Sigmoid colon (tissue), 7 donors: ENCODE measurements at places on chromosomes 11 and 22.

DNA sequence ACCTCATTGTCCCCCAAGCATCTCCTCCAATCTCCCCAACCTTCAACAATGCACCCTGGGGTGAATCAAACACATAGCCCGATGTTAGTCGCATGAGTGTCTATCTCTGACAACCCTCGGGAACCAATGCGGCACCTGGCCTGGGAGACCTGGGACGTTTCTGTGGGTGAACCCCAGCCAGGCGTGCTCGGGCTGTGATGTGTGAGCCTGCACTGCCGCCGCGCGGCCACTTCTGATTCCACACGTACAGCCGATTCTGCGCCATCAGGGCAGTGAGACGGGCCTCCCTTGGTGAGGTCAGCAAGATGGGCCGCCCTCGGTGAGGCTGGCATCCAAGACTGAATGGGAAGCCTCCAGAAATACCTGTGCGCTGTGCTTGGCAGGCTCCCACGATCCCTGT lies 5.2 kb upstream of the H19 start:
- no peak for DNase-seq

DNA sequence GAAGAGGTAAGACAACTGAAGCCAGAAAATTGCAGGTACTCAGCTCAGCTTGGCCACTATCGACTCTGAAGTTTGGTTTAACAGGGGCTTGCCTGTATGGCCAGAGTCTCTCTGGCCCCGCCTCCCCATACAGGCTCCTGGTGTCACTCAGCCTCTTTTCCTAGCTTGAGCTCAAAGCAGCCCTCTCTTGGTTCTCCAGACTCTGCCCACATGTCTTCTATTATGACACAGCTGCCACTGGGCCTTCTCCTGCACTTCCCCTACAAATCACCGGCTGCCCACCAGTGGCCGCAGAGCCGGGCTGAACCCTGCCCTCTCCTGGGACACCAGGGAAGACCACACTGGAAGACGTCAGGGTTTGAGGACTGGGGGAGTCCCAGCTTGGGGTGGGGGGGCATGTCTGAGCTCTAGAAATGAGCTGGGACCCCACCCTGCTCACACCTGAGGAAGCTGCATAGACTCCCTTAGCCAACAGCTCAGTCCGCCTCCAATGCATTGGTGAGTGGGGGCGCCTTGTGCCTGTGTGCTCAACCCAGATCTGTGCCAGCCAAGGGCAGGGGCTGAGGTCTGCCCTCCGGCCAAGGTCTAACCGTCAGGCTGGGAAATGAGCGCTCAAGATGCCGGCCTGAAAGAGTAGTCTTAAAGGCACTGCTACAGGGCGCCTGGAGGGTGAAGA lies 94.4 kb upstream of the LMO1 start:
- DNase-seq = no peak

- DNase-seq = no peak
Measured at GRCh38 chr22:37549704-37550059, 10.6 kb upstream of the CDC42EP1 start.

DNA sequence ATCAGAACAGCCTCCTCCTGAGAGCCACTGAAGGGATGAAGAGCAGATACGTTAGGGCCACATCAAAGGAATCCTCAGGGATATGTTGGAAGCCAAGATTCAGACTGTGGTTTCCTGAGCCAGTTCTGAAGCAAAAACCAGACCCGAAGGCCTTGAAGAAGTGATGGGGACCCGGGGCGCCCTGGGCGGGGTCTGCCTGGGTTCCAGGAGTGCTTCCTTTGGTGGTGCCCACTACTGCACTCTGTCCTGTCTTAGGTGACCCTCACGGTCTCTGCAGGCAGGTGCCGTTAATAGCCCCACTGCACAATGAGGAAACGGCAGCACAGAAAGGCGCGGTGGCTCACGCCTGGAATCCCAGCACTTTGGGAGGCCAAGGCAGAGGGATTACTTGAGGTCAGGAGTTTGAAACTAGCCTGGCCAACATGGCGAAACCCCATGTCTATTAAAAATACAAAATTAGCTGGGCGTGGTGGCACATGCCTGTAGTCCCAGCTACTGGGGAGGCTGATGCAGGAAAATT lies 12.9 kb upstream of the SH3BP1 start:
- no peak for DNase-seq

GRCh38 chr22:40721266-40721665 lies 42.0 kb downstream of the MCHR1 start:
- DNase-seq = no peak
